ENCODE measurements at places on chromosomes 3 and 15.

GRCh38 chr3:174101244-174101643, 703.7 kb downstream of the NLGN1 start:
- DNase-seq: no peak

GRCh38 chr3:126704494-126705214, 614 bp downstream of the CHCHD6 start:
- DNase-seq: no peak

- no peak for DNase-seq
Measured at GRCh38 chr3:192825657-192826200, 91.9 kb downstream of the MB21D2 start.

DNA sequence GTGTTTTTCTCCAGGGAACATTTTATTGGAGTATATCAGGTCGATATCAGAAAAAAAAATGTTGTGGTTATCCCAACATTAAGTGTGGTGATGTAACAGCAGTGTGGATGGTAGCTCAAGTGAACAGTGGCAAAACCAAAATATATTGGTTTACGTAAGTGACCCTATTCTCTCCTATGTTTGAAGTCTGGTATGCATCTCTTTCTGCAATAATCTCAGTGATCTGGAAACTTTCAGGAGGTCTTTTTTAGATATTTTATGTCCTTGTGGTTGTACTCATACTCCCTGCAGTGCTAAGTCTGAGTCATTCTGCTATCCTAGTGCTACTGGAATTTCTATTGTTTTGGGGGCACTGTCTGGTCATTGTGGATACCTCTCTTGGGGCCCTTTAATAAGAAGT, 137.9 kb downstream of the SNRPN start:
- DNase-seq: peak; percentile 5

DNA sequence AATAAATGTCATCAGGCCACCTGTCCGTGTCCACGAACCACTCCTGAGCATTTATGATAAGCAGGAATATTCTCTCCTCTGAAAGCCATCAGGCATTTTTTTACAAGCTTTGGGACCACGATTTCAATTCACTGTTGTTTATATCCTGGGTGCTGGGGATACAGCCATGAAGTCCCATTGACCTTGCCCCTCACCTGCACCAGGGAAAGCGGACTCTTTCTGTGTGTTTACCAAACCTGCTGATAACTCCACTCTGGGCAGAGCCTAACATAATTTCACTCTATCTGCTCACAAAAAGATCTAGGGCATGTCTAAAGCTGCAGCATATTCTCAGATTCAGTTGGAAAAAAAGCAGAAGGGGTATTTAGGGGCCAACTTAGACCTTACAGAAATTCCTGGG, 4.8 kb downstream of the DNASE1L3 start:
- DNase-seq: no peak

DNA sequence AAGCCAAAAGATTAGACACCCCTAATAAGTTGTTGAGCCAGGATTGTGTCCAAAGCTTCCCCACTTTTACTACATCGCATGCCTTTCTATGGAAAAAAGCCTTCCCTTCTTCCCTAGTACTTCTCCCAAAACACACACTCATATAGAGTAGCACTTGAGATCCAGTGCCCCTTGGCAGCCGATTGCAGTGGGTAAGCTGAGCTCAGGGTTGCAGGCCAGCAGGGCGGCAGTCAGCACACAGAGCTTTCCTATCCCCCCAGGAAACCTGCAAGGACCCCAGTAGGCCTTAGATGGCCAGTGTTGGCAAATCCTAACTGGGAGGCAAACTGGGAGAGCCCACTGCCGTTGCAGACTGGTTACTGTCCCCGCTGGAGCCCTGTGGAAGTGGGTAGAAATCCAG, 75.7 kb upstream of the C15orf39 start:
- no peak for DNase-seq

GRCh38 chr3:183937601-183938286, 53.1 kb upstream of the PARL start:
- no peak for DNase-seq

- no peak for DNase-seq
Measured at GRCh38 chr3:195999896-196000295, 82.0 kb downstream of the TFRC start.

DNA sequence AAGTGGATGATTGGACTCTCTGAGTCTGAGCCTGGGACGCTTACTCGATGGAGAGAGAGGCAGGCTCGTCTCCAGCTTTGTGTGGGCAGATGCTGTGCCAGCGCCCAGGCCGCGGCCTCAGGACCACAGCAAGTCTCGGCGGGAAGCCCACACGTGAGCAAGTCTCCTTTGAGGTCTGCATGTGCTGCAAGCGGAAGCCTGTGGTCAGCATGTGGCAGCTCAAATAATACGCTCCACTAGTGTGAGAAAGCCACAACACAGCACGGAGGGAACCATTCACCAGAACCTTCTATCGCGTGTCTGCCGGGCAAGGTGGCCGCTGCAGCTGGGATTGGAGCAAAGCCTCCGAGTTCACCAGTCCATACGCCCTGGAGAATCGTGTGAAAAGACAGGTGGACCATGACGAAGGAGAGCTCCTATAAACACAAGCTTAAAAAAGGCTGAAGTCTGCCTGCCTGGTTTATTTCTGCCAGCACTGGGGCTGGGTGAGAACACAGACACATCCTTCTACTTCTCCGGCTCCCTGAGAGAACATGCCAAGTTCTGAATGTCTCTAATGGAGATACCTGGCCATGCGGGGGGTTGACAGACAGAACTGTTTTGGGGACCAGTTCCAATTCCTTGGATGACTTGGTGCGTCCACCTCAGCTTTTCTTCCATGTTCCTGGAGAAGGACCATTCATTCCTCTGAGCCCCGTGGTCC, 82.0 kb upstream of the LRIG1 start:
- DNase-seq: peak; percentile 60

DNA sequence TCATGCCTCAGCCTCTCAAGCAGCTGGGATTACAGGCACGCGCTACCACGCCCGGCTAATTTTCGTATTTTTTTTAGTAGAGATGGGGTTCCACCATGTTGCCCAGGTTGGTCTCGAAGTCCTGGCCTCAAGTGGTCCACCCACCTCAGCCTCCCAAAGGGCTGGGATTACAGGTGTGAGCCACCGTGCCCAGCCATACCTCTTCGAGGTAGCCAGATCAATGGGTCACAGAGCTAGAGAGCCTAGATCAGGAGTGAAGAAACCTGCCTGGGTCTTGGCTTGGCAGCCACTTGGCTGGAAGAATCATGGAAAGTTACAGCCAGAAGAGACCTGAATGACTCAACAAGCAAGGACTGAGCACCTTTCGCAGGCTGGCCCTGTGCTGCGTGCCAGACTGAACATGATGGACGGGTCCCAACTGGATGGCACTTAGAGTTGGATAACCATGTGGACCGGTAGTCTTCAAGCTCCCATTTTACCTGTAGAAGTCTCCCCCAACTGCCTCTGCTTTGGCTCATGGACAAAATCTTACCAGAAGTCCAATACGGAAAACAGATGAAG, 29.7 kb downstream of the GNB5 start:
- no peak for DNase-seq

GRCh38 chr3:3302964-3303363, 123.5 kb upstream of the CRBN start:
- DNase-seq: no peak

GRCh38 chr3:158185711-158186110, 75.8 kb downstream of the RSRC1 start:
- no peak for DNase-seq

DNA sequence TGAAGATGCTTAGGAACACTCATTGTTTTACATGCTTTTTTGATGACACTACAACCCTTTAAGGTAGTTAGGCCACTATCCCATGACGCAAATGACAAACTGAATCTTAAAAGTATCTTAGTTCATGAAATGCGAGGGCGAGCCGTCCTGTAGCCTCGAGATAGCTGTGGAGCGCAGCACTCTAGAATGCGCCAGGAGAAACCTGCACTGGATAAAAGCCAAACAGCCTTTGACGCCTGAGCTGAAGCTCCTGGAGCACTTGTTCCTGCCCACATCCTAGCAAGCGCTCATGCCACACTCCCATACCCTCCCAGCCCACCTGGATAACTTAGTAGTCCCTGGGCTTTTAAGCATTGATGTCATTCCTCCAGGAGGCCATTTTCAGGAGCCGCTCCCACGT, 516.9 kb downstream of the GABRG3 start:
- DNase-seq: no peak

GRCh38 chr3:42094691-42095391, 3.7 kb downstream of the TRAK1 start:
- DNase-seq: no peak

Data from fibroblast of skin of abdomen (primary cell).